ENCODE measurements at places on chromosomes 12 and 14.
A peak's percentile ranks its signal among the peaks of the same experiment; 100 is the strongest.

GRCh38 chr12:46921764-46922133, 96.0 kb upstream of the SLC38A4 start:
- no peak for DNase-seq

GRCh38 chr14:73402579-73402978, 55.8 kb downstream of the NUMB start:
- DNase-seq: no peak

DNA sequence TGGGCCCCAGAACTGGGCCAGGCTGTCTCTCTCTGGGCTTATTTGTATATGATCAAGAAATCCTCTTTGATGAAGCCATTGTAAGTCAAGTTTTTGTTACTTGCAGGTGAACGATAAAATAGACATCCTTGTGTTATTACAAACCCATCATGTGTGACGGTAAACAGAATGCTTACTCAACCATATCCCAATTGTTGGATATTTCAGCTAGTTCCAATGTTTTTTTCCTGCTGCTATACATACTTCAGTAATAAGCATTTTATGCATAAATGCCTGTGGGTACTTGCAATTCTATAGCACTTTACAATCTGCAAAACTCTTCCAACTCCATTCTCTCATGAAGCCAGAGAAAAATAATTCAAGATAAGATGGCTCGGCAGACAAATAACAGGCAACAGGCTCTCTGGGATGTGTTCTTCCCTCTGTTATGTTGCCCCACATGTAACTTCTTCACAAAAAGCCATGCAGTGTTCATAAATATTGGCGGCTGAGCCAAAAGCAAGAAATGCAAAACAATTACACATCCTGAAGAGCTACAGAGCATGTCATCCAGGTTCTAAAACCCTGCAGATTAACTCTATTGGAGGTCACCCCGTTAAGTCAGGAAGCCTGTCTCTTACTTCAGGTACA, 69.5 kb downstream of the CLMN start:
- DNase-seq: no peak

DNA sequence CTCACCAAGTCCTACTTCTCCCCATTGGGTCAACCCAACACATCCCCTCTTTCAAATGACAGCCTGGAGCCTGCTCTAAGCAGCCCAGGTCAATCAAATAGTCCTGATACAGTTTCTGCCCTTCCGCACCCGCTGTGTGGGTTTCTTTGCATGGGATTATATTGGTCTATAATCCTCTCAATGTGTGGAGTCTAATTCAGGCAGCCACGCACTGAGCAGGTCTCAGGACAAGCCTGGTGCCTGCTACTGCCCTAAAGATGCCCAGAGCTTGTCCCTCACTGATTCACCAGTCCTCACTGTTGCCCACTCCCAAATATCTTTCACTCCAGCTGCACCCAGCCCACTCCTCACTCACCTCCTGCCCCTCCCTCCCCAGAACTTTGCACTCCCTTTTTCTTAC, 16.4 kb downstream of the ACTN1 start:
- DNase-seq: no peak

- DNase-seq: no peak
Observed at GRCh38 chr12:127214186-127214585, 1052.8 kb upstream of the TMEM132C start.

- DNase-seq: no peak
Observed at GRCh38 chr12:55823419-55823818, 5.6 kb downstream of the ORMDL2 start.

DNA sequence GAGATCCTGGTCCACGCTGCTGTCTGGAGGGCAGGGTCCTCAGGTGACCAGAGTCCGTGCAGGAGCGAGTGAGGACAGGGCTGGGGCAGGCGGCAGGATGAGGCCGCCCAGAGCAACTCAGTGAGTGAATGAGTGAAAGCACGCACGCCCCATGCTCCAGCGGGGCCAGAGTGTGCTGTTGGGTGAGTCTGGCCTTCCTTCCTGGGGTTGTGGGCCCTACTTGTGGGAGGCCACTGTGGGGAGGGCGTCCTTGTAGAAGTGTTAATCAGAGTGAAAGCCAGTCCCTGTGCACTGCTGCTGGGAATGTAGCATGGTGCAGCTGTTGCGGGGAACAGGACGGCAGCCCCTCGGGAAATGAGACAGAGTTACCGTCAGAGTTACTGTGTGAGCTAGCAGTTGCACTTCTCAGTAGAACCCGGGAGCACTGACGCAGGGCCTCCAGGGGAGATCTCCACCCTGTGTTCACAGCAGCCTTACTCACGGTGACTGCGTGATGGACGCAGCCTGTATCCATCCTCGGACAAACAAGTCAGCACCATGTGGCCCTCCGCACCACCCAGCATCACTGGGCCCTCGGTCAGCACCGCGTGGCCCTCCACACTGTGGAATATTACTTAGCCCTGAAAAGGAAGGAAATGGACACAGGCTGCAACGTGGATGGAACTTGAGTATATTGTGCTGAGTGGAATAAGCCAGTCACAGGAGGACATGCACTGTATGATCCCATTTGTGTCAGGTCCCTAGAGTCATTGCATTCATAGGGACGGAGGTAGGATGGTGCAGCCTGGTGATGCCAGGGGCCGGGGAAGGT, 22.1 kb downstream of the PACS2 start:
- no peak for DNase-seq

- no peak for DNase-seq
Observed at GRCh38 chr14:52076334-52076733, 7.5 kb upstream of the NID2 start.

GRCh38 chr12:4849115-4849541, 60.6 kb upstream of the KCNA1 start:
- no peak for DNase-seq

GRCh38 chr12:26010293-26010821, 51.9 kb downstream of the RASSF8 start:
- DNase-seq: no peak

DNA sequence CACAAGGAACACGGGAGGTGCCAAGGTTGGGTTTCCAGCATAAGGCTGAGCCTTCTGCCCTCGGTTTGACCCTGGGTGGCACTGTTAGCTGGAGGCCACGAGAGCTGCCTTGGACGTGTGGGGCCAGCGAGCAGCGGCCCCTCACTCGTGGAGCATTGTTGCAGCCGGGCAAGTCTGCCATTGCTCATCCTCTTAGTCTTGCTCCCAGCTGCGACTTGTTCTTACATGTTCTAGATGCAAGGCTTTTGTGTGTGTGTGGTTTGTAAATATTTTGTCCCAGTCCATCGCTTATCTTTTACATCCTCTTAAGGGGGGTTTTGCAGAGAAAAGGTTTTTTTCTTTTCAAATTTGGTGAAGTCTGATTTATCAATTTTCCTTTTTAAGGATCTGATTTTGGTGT, 21.1 kb upstream of the C1S start:
- no peak for DNase-seq

- no peak for DNase-seq
Observed at GRCh38 chr12:76449583-76449982, 101.4 kb upstream of the BBS10 start.

- DNase-seq: no peak
Observed at GRCh38 chr14:75562089-75562488, 16.3 kb upstream of the FLVCR2 start.

DNA sequence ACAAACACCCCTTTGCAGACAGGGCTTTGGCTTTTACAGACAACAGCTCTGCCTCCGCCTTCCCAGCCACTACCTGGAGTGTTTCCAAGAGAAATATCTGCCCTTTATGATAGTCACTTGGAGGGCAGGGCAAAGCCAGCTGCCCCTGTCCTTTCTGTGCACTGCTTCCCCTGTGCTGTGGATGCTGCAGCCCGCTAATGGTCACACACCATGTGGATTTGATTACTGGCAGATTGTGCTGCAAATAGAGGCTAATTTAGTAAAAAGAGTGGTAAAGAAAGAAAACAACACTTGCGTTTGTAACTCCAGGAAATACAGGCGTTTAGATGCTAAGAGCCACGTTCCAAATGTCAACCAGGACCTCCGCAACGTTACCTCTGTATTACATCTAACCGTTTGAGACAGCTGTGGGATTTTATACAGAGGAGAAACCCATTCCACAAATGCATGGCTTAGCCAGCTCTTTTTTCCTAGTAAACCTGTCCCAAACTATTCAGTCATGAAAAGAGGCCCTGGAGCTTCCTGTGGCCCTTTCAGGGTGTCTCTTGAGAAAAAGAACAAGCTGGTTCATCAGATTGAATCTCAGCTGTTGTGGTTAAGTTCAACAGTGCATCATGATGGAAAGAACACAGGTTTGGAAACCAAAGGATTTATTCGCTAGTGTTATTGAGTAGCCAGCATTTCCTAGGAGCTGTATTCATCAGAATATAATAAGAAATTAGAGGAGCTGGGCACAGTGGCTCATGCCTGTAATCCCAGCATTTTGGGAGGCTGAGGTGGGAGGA, 30.1 kb upstream of the PWP1 start:
- no peak for DNase-seq

DNA sequence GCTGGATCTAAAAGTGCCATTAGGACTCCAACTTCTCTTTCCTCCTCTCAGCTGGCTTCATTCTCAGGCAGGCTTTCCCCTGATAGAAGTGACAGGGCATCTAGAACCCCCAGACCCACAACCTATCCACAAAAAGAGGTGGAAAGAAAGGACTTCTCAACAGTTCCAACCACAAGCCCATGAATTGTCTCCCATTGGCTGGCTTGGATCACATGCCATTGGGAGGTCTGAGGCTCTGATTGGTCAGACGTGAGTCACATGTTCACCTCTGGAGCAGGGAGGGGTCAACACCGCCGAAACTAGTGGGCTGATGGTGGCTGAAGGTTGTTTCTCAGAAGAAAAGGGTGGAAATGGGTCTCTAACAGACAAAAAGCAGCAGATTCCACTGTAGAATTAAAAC, 47.2 kb downstream of the DRAM1 start:
- DNase-seq: no peak

- DNase-seq: no peak
Observed at GRCh38 chr12:91249054-91249453, 66.4 kb upstream of the DCN start.

- peak; percentile 78 for DNase-seq
Observed at GRCh38 chr12:6961278-6961694, 9.2 kb downstream of the PHB2 start.

DNA sequence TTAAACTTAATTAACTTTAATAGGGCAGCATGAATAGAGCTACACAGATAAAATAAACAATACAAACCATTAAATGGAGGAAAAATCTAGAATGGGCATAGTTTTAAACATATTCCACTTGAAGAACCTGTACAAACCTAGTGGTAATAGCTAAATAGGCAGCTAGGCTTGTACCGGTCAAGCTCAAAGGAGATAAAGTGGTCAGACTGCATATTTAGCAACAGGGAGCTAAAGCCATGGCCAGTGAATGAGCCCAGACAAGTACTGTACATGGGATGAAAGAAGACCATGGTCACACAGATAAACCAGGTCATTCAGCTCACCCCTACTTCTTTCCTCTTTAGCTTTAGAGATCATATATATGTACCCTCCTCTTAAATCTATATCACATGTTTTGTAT, 186.6 kb upstream of the KRR1 start:
- no peak for DNase-seq

GRCh38 chr14:64968167-64968566, 4.0 kb downstream of the RAB15 start:
- DNase-seq: no peak

GRCh38 chr12:84124211-84124610, 788.4 kb downstream of the SLC6A15 start:
- no peak for DNase-seq

- no peak for DNase-seq
Observed at GRCh38 chr12:58435647-58436046, 484.7 kb downstream of the LRIG3 start.

DNA sequence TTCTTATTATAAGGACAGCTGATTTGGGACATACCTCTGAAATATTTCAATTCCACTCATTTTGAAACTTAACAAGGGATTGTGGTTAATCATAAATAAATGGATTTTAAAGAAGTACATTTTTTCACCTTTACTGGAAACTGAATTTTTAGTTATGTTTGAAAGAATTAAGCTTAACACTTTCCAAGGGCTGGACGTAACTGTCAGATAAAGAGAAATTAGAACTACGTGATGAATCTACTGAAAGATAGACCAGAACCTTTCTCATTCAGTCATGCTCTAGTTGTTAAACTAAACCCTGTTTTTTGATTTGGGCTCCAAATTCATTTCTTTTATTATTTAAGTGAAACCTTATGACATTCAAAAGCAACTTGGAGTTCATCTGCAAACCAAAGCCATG, 1892.1 kb upstream of the SEL1L start:
- DNase-seq: no peak

- DNase-seq: no peak
Observed at GRCh38 chr12:9264546-9264945, 56.4 kb upstream of the PZP start.

DNA sequence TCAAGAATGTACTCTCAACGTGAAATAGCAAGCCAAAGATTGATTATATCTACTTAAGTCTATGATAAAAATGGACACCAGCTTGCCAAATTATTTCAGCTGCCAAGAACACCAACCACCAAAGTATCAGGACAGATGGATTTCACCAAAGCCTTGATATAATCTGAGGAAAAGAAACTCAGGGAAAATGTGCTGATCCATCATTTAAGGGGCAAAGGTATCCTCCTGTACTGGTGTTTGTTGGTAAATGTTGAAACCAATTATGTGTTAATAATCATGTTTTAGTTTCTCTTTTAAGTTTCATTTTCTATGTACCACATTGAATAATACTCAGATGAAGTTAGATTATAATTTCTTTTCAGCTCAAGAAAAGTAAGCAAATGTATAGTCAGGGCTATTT, 1284.3 kb upstream of the TMEM132C start:
- no peak for DNase-seq

DNA sequence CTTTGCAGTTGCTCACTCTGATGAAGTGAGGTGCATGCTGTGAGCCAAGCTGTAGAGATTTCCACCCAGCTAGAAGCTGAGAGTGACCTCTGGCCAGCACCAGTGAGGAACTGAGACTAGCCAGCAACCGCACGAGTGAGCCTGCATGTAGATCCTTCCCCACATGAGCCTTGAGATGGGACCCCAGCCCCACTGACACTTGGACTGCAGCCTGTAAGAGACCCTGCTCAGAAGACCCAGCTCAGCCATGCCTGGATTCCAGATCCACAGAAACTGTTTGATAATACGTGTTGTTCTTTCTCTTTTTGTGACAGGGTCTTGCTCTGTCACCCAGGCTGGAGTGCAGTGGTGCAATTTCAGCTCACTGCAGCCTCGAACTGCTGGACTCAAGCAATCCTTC, 229.2 kb downstream of the GLT1D1 start:
- no peak for DNase-seq
